ENCODE measurements at places on chromosomes 12 and 14.

DNA sequence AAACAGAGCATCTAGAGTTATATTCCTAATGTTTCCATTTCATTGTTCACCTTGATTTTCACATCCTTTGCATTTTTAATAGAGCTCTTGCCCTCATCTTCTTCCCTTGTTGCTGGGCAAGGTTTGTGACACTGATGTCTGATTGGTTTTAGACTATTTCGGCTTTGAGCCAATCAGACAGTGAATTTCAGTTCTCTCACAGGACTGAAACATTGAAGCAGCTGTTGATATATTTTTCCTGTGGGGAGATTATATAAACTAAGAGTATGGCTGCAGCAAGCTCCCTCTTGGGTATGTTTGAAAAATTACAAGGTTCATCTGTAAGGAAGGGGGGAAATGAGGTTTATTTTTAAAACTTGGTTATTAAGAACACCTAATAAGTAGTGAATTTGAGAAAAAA is 51.2 kb downstream of the ATF7IP start:
- DNase-seq = no peak

- DNase-seq = no peak
These were observed 40.2 kb upstream of the CCT2 start for GRCh38 chr12:69545081-69545480.

GRCh38 chr14:91272341-91273272 is 28.1 kb upstream of the GPR68 start:
- DNase-seq = no peak

- DNase-seq = no peak
These were observed 38.9 kb upstream of the FUT8 start for GRCh38 chr14:65373671-65374039.

DNA sequence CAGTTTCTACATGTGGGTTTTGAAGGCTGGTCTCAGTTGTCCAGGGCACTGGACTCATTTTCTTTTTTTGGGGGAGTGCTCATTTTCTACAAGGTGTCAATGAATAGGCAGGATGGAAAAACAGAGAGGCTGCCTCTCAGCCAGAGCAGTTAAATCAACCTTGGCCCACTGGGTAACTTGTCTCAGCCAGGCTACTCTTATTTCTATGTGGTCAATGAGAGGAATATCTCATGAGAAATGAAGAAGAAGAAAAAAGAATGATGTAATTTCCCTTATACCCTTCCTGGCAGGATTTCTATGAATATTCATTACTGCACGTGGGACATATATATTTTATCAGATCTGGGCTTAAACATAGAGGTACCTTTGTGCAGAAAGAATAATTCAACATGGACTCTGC is 155.2 kb upstream of the E2F7 start:
- no peak for DNase-seq
